ENCODE measurements at places on chromosomes 13 and 19.
A peak's percentile ranks its signal among the peaks of the same experiment; 100 is the strongest.

DNA sequence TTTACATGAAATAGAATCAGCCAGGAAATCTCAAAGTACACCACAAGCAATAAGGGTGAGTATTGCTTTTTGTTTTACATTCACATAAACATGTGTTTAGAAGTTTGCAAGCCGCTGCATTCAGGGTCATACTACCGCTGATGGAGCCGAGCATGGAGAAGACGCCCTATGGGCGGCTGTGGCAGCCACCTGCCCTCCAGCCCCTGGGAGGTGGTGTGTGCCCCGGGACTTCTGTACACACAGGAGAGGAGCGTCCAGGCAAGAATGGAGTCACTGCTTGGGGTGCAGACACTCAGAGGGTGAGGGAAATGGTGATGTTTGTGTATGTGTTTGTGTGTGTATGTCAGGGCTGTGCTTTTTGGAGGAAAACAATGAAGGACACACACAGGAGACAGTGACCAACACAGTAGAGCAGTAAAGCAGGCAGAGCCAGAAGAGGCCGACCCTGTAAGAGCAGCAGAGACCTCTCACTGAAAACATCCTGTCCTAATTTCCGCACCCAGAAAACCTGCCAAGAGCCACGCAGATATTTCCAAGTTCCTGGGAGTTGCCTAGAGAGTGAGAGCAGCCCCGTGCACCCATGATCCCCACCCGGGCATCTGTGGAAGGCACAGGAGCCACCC lies 108.1 kb upstream of the GJB6 start:
- H3K4me1 ChIP-seq = no peaks in the 10 kb centered on the region
- no peak overlapping the region for H3K4me3 ChIP-seq
- no peak for DNase-seq
- H3K27me3 ChIP-seq = no peaks in the 10 kb centered on the region

DNA sequence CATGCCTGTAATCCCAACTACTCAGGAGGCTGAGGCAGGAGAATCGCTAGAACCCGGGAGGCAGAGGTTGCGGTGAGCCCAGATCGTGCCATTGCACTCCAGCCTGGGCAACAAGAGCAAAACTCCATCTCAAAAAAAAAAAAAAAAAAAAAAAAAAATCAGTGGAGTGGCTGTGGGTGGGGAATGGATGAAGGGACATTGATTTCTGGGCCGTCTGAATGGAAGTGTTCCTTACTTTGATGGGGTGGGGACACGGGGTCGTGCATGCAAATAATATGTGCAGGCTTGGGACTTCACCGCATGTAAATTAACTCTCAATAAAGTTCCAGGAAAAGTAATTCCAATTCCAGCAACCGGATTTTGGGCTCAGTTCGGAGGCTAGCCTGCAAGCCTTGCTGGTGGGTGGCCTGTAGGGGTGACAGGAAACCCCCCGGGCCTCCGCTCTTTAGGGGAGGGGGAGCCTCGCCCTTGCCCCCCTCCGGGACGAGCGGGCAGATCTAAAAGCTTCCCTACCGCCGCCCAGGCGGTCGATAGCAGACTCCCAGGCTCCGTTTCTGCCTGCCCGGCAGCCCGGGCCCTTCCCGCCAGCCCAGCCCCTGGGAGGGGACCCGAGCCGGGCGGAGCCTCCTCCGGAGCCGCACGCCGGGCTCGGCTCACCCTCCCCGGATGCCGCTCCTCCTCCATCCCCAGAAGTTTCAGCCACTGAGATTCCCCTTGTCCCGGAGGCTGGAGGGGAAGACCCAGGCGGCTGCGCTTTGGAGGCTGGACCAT lies 48.0 kb upstream of the ADGRE5 start:
- H3K27ac ChIP-seq = no peak overlapping the region
- no peaks in the 10 kb centered on the region for H3K36me3 ChIP-seq
- H3K4me1 ChIP-seq = peaks cover 5% of the 10 kb centered on the region
- peak; percentile 16 for DNase-seq

- no peak overlapping the region for H3K27ac ChIP-seq
- H3K4me3 ChIP-seq = no peak overlapping the region
- no peaks in the 10 kb centered on the region for H3K4me1 ChIP-seq
- H3K27me3 ChIP-seq = no peaks in the 10 kb centered on the region
- DNase-seq = no peak
- no peaks in the 10 kb centered on the region for H3K36me3 ChIP-seq
These were observed 37.4 kb downstream of the N4BP2L1 start for GRCh38 chr13:32390484-32390883.

GRCh38 chr19:51837145-51837544 lies 42.2 kb downstream of the FPR3 start:
- no peaks in the 10 kb centered on the region for H3K36me3 ChIP-seq
- H3K4me1 ChIP-seq = no peaks in the 10 kb centered on the region
- no peak for DNase-seq
- H3K4me3 ChIP-seq = no peak overlapping the region

DNA sequence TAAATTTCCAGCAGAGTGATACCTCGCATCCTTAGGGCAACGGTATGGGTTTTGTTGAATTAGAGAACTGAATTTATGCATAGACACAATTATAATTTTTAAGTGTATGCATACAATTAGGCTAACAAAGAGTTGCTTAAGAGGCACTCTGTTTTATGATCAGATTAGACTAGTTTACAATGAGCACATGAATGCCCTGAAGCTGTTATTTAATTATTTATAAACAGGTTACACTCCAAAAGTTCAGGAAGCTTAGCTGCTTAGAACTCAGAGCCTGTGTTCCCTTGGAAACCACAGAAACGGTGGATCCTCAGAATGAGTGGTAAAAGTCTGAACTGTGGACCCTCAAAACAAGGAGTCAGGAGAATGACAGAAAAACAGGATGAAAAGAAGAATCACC lies 72.5 kb upstream of the FBXL3 start:
- H3K27ac ChIP-seq = no peak overlapping the region
- no peaks in the 10 kb centered on the region for H3K27me3 ChIP-seq
- no peak overlapping the region for H3K4me3 ChIP-seq
- H3K4me1 ChIP-seq = no peaks in the 10 kb centered on the region
- DNase-seq = no peak

DNA sequence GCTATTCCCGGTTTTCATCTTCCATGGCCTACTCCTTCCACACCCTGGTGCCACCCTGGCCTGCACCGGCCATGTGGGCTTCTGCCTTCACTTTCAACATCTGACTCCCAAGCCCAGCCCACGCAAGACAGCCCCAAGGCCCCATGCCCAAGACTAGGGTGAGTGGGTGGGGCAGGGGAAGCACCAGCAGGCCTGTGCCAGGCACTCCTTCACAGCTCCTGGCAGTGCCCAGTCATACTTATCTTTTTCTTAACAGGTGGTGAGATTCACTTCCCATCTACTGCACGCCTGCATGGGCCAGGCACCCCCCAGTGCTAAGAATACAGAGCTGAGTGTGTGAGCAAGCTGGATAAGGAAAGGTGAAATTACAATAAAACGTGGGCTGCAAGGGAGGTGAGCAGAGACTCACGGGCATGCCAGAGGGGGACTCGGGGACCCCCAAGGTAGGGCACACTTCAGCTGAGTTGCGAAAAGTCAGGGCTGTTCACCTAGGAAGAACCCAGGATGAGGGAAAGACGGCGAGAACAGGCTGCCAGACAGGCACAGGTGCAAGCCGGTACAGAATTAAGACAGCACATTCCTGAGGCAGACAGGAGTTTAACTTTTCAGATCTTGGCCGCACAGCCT lies 55.7 kb downstream of the COL4A1 start:
- H3K27me3 ChIP-seq = no peaks in the 10 kb centered on the region
- peaks cover 71% of the 10 kb centered on the region for H3K4me1 ChIP-seq
- no peak for DNase-seq

- no peaks in the 10 kb centered on the region for H3K27me3 ChIP-seq
These were observed 2.9 kb downstream of the FFAR1 start for GRCh38 chr19:35350591-35350990.

GRCh38 chr13:46668302-46668720 lies 115.3 kb downstream of the LRCH1 start:
- no peaks in the 10 kb centered on the region for H3K27me3 ChIP-seq
- H3K27ac ChIP-seq = peak overlapping the region; percentile 79
- H3K4me1 ChIP-seq = peaks cover 42% of the 10 kb centered on the region
- no peaks in the 10 kb centered on the region for H3K36me3 ChIP-seq
- H3K4me3 ChIP-seq = peak overlapping the region; percentile 9

DNA sequence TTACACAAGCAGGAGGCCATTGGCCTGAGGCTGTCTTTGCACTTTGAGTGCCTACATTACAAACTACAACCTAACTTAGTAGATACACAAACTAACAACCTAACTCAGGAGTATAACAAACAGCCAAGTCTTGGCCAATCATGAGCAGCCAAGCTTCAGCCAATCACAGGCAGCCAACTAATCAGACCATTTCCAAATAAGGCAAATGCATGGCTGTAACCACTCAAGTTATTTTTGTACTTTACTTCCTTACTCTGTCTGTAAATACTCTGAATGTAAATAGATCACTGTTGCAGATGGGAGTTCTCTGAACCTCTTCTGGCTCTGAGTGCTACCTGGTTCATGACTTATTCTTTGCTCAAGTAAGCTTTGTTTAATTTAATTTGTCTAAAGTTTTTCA lies 748.1 kb upstream of the SGCG start:
- DNase-seq = no peak
- H3K27me3 ChIP-seq = no peaks in the 10 kb centered on the region
- no peaks in the 10 kb centered on the region for H3K36me3 ChIP-seq

GRCh38 chr13:110629735-110630134 lies 14.4 kb downstream of the NAXD start:
- no peaks in the 10 kb centered on the region for H3K27me3 ChIP-seq
- no peak overlapping the region for H3K4me3 ChIP-seq

DNA sequence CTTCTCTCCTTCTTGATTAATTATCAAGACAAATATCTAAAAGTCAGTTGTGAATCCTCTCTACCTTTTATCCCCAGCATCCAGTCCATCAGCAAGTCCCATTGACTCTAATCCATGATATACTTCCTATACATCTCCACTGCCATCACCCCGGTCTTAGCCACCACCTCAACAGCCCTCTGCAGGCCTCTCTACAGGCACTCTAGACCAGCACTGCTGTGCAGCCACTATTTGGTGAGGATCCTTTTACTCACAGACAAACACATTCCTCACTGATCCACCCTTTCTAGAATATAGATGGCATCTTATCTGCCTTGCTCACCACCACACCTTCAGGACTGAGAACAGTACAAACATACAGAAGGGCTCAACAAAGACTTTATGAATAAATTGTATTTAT lies 221.7 kb downstream of the RFC3 start:
- H3K27ac ChIP-seq = no peak overlapping the region
- DNase-seq = no peak
- H3K4me1 ChIP-seq = no peaks in the 10 kb centered on the region
- H3K4me3 ChIP-seq = no peak overlapping the region

DNA sequence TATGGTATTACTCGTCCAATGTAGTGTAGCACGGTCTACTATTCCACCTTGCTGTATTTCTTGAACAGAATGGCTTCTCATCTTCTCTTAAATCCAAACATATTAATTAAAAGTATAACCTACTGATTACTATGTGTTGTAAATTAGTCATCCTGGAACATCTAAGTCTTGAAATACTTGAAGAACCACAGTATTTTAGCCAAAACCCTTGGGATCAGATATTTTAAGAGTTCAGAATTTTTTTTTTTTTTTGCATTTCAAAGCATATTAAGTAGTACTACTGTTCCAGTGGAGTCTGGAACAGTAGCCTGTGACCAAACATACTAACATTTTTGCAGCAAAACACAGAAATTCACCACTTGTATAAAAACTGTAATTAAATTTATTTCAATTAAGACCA lies 30.1 kb downstream of the ZC3H13 start:
- no peaks in the 10 kb centered on the region for H3K4me1 ChIP-seq
- no peak overlapping the region for H3K27ac ChIP-seq
- H3K4me3 ChIP-seq = no peak overlapping the region
- no peaks in the 10 kb centered on the region for H3K36me3 ChIP-seq
- H3K27me3 ChIP-seq = no peaks in the 10 kb centered on the region

GRCh38 chr13:114268344-114269280 lies 12.8 kb upstream of the UPF3A start:
- no peak overlapping the region for H3K27ac ChIP-seq
- no peak for DNase-seq
- H3K4me1 ChIP-seq = no peaks in the 10 kb centered on the region
- H3K4me3 ChIP-seq = no peak overlapping the region
- no peaks in the 10 kb centered on the region for H3K27me3 ChIP-seq

DNA sequence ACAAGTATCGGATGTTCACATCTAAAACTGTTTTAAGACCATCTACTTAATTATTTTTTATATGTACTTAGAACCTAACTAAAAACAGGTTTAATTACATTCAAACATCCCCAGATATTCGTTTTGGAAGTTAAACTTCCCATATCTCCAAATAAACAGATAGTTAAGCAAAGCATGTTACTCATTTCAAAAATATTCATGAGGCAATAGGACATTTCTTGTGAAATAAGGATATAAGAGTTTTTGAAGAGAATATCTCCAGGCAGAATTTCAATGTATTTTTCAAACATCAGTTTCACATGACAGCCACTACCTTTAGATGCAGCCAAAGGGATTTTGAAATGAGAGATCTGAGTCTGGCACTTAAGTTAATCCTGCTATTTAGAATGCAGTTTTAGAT lies 697.5 kb downstream of the SLITRK1 start:
- DNase-seq = no peak
- H3K27ac ChIP-seq = no peak overlapping the region

GRCh38 chr19:46839752-46840497 lies 10.7 kb downstream of the AP2S1 start:
- no peak for DNase-seq
- no peaks in the 10 kb centered on the region for H3K27me3 ChIP-seq
- no peak overlapping the region for H3K4me3 ChIP-seq
- no peak overlapping the region for H3K27ac ChIP-seq
- peaks cover 24% of the 10 kb centered on the region for H3K4me1 ChIP-seq
- no peaks in the 10 kb centered on the region for H3K36me3 ChIP-seq

DNA sequence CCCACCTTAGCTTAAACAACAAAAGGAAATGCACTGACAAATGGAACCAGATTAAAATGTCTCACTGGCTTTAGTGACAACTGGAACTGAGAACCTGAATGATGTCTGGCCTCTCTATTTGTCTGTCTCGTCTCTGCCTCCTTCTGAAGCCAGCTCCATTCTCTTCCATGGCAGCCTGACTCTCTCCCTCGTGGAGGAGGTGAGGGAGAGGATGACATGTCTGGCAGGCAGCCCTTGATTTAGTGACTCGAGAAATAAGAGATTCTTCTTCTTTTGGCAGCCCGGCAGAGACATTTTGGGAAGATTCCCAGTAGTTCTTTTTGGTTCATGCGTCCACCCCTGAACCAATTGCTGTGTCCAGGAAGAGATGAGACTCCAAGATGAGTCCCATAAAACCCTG lies 131.7 kb downstream of the KLF5 start:
- H3K4me3 ChIP-seq = no peak overlapping the region
- no peak for DNase-seq
- H3K4me1 ChIP-seq = no peaks in the 10 kb centered on the region
- no peaks in the 10 kb centered on the region for H3K36me3 ChIP-seq
- no peak overlapping the region for H3K27ac ChIP-seq
